ENCODE measurements at places on chromosomes 6 and 20. TPM values are rescaled to one million over a fixed set of nuclear protein-coding genes. Genes with fewer than 3 reads are reported as not detected.

Gene ERVFRD-1
- polyA plus RNA-seq: 0.24 TPM

Gene SRSF12
- 1.0 TPM for polyA plus RNA-seq

Gene KCNK17
- polyA plus RNA-seq: not detected

Gene IMPG1
- 0.69 TPM for polyA plus RNA-seq

Gene NOX3
- polyA plus RNA-seq: not detected

Gene SOBP
- polyA plus RNA-seq: 5.4 TPM

Gene SLC17A2
- 0.54 TPM for polyA plus RNA-seq

Gene GDAP1L1
- polyA plus RNA-seq: not detected

DNA sequence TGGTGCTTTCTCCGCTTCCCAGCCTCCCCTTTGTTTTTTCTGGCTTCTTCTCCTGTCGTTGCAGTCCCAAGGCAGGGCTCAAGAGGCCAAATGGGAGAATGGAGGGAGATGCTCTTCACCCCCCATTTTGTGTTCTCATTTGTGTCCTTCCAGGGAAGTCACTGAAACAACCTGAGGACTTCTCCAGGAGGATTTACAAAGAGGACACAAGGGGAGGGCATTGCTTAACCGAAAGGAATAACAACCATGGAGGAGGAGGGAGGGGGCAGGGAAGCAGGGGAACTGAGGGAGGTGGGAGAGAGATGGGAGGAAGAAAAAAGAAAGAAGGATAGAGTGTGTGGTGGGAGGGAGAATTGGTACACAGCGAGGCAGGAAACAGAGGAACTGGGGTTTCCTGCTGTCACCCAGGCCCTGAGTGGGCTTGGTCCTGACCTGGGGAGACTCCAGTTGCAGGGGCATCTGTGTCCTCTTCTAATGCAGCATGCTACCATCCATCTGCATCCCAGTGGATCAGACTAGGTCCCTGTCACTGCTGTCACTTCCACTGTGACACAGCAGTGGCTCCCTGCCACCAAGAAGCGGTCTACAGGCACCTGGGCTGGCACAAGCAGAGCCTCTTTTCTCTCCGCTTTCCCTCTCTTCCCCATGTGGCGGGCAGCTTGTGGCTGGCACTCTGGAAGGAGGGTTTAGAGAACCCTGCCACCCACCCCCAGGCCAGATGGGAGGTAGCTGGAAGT lies 17.1 kb upstream of the MLN start:
- no peaks in the 10 kb centered on the region for H3K36me3 ChIP-seq
- H3K4me1 ChIP-seq: no peaks in the 10 kb centered on the region
- no peak overlapping the region for H3K4me3 ChIP-seq
- DNase-seq: no peak
- no peaks in the 10 kb centered on the region for H3K27me3 ChIP-seq

GRCh38 chr6:158033751-158034702 lies 52.4 kb downstream of the SYNJ2 start:
- no peaks in the 10 kb centered on the region for H3K27me3 ChIP-seq
- H3K4me1 ChIP-seq: peaks cover 15% of the 10 kb centered on the region
- H3K27ac ChIP-seq: no peak overlapping the region

- no peaks in the 10 kb centered on the region for H3K36me3 ChIP-seq
- DNase-seq: no peak
- no peaks in the 10 kb centered on the region for H3K4me1 ChIP-seq
- H3K4me3 ChIP-seq: no peak overlapping the region
- no peak overlapping the region for H3K27ac ChIP-seq
Measured at GRCh38 chr6:121760745-121761144, 325.3 kb downstream of the GJA1 start.

DNA sequence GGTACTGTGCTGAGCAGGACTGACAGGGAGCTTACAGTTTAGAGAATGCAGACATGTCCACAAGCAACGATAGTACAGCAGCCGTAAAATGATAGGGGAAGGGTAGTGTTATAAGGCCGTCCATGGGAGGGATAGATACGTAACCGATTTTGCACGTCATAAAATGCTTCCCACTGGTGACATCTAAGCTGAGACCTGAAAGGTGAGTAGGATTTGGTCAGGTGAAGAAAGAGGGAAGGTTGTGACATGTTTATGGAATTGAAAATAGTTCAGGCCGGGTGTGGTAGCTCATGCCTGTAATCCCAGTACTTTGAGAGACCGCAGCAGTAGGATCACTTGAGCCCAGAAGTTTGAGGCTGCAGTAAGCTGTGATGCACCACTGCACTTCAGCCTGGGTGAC lies 25.6 kb downstream of the SNX9 start:
- H3K36me3 ChIP-seq: no peaks in the 10 kb centered on the region
- peaks cover 12% of the 10 kb centered on the region for H3K4me1 ChIP-seq
- H3K27me3 ChIP-seq: no peaks in the 10 kb centered on the region
- H3K4me3 ChIP-seq: no peak overlapping the region
- no peak overlapping the region for H3K27ac ChIP-seq

GRCh38 chr20:38143646-38144554 lies 21.2 kb downstream of the TGM2 start:
- peak overlapping the region; percentile 79 for H3K27ac ChIP-seq
- peak; percentile 94 for DNase-seq
- no peak overlapping the region for H3K4me3 ChIP-seq
